ENCODE measurements at places on chromosomes 1 and 21. TPM values are rescaled to one million over a fixed set of nuclear protein-coding genes. Genes with fewer than 3 reads are reported as not detected.

Gene NUAK2
- total RNA-seq, result 1.7 TPM

Gene CNR2
- not detected for total RNA-seq

Gene FAM72B
- total RNA-seq, result not detected

Gene RNF19B
- 10.2 TPM for total RNA-seq

Gene PTAFR
- total RNA-seq, result 1.3 TPM

Gene FAAH
- 10.5 TPM for total RNA-seq

Gene ANKRD34A
- total RNA-seq, result 3.4 TPM

Gene WDTC1
- 77.9 TPM for total RNA-seq

Gene NEXN
- total RNA-seq, result 269 TPM

Gene TGFBR3
- 64.8 TPM for total RNA-seq

Gene LCE1C
- total RNA-seq, result not detected

DNA sequence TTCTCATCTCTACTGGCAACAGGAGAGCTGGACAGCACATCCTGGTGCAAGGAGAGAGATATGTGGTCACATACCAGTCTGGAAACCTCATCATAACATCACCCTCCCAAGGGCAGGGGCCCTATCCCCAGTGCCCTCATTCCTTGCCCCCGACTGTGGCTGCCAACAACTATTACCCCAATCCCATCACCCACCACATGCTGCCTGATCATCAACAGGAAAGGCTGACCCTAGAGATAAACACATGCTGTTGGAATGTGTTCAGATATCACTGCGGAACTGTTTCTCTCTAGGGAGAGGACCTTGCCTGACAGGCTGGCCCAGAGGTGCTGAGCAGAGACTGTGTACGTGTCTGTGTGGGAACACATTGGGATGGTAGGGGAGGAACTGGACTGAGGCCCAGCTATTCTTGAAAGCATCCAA, 4.5 kb upstream of the INKA2 start:
- DNase-seq, result no peak
- H3K36me3 ChIP-seq, result no peaks in the 10 kb centered on the region
- H3K27ac ChIP-seq, result peak overlapping the region; percentile 87
- no peak overlapping the region for H3K4me3 ChIP-seq
- H3K4me1 ChIP-seq, result peaks cover 68% of the 10 kb centered on the region
- H3K27me3 ChIP-seq, result no peaks in the 10 kb centered on the region

- no peaks in the 10 kb centered on the region for H3K27me3 ChIP-seq
- H3K4me3 ChIP-seq, result no peak overlapping the region
- H3K36me3 ChIP-seq, result no peaks in the 10 kb centered on the region
- peaks cover 37% of the 10 kb centered on the region for H3K4me1 ChIP-seq
- peak overlapping the region; percentile 70 for H3K27ac ChIP-seq
Measured at GRCh38 chr1:211932933-211933254, 102.3 kb upstream of the LPGAT1 start.

DNA sequence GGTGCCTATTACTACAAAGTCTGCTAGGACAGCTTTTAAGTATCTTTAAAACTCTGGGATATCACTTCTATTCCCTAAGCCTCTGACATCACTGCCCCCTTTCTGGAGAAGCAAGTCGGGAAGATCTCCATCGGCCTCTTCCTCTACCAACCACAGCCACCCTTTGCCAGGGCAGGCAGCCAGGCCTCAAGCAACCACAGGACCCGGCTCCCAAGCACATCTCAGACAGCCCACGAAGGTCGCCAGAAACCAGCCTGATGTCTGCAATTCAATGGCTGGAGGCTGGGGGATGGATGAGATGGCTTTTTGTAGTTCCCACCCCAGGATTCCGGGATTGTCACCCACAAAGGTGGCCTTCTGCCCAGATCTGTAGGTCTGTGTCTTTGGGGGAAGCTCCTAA, 70.7 kb downstream of the LGR6 start:
- H3K36me3 ChIP-seq, result no peaks in the 10 kb centered on the region
- H3K4me3 ChIP-seq, result no peak overlapping the region
- H3K27ac ChIP-seq, result no peak overlapping the region

GRCh38 chr1:56255516-56256152, 323.7 kb downstream of the PLPP3 start:
- H3K4me1 ChIP-seq, result no peaks in the 10 kb centered on the region
- DNase-seq, result peak; percentile 91
- no peak overlapping the region for H3K4me3 ChIP-seq
- H3K27me3 ChIP-seq, result no peaks in the 10 kb centered on the region
- H3K36me3 ChIP-seq, result no peaks in the 10 kb centered on the region
- H3K27ac ChIP-seq, result no peak overlapping the region

DNA sequence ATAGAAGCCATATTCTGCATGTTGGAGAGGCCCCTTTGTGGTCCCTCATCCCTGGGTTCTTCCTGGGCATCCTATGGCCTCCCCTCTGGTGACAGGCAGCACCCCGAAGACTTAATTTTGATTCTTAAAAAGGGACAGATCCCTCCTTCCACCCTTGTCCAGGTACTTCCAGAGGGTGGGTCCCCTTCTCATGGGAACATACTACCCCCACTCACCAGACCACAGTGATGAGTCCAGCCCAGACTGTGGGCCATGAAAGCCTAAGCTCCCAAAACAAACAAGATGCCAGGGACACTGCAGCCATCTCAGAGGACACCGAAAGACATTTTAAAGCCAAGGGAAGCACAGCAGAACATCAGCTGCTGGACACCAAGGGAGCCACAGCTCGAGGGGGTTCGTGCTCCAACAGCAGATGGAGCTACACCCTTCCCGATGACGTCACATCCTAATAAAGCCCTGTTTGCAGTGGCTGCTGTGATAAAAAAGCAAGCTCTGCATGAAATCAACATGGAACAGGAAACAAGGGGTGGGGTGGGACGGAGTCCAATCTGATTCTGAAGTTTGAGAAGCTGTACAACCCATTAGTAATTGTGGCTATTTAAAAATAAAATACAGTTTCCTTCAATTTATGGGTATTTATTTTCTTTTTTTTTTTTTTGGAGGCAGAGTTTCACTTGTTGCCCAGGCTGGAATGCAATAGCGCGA, 32.4 kb downstream of the GNB1 start:
- DNase-seq, result peak; percentile 94
- H3K4me1 ChIP-seq, result no peaks in the 10 kb centered on the region
- H3K27me3 ChIP-seq, result no peaks in the 10 kb centered on the region
- H3K36me3 ChIP-seq, result no peaks in the 10 kb centered on the region
- peak overlapping the region; percentile 72 for H3K27ac ChIP-seq
- no peak overlapping the region for H3K4me3 ChIP-seq

GRCh38 chr1:228957535-228957934, 222.3 kb downstream of the RHOU start:
- no peaks in the 10 kb centered on the region for H3K27me3 ChIP-seq
- H3K27ac ChIP-seq, result no peak overlapping the region
- H3K4me3 ChIP-seq, result no peak overlapping the region
- DNase-seq, result no peak

DNA sequence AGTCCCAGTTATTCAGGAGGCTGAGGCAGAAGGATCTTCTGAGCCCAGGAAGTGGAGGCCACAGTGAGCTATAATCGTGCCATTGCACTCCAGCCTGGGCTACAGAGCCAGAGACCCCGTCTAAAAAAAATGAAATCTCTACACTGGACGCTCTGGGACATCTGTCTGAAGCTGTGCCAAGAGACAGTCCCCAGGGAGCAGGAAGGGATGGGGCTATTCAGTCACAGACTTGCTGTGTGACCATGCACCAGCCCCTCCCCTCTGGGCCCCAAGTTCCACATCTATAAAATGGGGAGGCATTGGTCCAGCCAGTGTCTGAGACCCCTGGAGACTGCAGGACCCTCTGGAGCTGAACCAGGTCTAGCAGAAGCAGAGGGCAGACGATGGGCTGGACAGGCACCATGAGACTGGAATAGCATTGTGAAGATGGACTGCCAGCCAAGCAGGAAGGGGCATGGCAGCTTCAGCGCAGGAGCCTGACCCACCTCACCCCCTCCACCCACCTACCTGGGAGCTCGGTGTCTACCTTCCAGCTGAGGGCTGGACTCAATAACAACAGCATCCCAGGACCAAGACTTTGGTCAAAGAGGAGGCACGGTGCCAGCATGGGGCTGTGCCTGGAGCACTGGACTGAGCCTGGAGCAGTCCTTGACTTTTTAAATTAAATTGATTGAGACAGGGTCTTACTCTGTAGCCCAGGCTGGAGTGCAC, 1.4 kb downstream of the TMEM54 start:
- no peaks in the 10 kb centered on the region for H3K4me1 ChIP-seq
- no peak for DNase-seq
- no peak overlapping the region for H3K27ac ChIP-seq
- H3K36me3 ChIP-seq, result no peaks in the 10 kb centered on the region
- H3K4me3 ChIP-seq, result no peak overlapping the region

- H3K27ac ChIP-seq, result no peak overlapping the region
- no peak for DNase-seq
- H3K27me3 ChIP-seq, result no peaks in the 10 kb centered on the region
- no peak overlapping the region for H3K4me3 ChIP-seq
- H3K4me1 ChIP-seq, result peaks cover 1% of the 10 kb centered on the region
Measured at GRCh38 chr1:26932531-26932930, 11.0 kb downstream of the NUDC start.

DNA sequence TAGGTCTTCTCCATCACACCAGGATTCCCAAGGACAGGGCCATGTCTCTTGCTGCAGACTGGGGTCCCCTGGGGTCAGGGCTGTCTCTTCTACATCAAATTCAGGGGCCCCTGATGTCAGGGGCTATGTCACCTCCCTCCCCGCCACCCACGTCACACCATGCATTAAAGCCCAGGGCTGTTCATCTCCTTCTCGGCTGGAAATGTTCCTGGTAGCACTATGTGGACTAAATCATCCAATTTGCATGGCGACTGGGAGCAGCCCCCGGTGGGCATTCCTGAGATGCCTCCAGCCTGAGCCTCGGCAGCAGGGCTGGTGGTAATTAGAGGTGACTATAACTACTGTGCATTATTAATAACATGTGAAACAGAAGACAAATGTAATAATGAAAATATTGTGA, 151.7 kb upstream of the HMGB4 start:
- no peaks in the 10 kb centered on the region for H3K27me3 ChIP-seq
- H3K4me1 ChIP-seq, result no peaks in the 10 kb centered on the region
- H3K4me3 ChIP-seq, result no peak overlapping the region
- H3K36me3 ChIP-seq, result no peaks in the 10 kb centered on the region

GRCh38 chr1:38783640-38784229, 75.8 kb downstream of the RRAGC start:
- H3K27me3 ChIP-seq, result peaks cover 4% of the 10 kb centered on the region
- no peaks in the 10 kb centered on the region for H3K36me3 ChIP-seq
- H3K4me3 ChIP-seq, result no peak overlapping the region
- H3K4me1 ChIP-seq, result no peaks in the 10 kb centered on the region

DNA sequence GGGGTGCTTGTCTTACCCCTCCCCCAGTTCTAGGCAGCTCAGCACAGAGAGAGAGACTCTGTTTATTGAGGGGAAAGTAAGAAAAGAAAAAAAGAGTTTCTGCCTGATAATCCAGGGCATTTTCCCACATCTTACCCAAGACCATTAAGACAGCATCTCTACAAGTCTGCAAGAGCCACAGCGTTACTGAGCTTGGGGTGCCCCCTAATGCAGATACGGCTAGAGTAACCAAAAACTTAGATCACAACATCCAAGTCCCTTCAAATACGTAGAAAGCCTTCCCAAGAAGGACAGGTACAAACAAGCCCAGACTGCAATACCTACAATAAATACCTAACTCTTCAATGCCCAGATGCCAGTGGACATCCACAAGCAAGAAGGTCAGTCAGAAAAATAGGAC, 6.2 kb upstream of the TEX50 start:
- no peaks in the 10 kb centered on the region for H3K36me3 ChIP-seq
- no peaks in the 10 kb centered on the region for H3K4me1 ChIP-seq
- no peak overlapping the region for H3K4me3 ChIP-seq
- no peak overlapping the region for H3K27ac ChIP-seq
- DNase-seq, result no peak
